Stomach (tissue), 19 donors: ENCODE measurements at places on chromosomes 16 and 17. TPM values are rescaled to one million over a fixed set of nuclear protein-coding genes. Genes with fewer than 3 reads are reported as not detected.

Gene CCL23
- 4.8 TPM for polyA plus RNA-seq

Gene PGAP3
- 9.1 TPM for polyA plus RNA-seq

Gene TBC1D3
- polyA plus RNA-seq, result not detected

Gene CNTNAP4
- not detected for polyA plus RNA-seq

Gene FAM83G
- polyA plus RNA-seq, result 16.4 TPM

Gene TAOK2
- polyA plus RNA-seq, result 14.5 TPM

Gene GCGR
- polyA plus RNA-seq, result 0.38 TPM

Gene ETV4
- 4.4 TPM for polyA plus RNA-seq

GRCh38 chr16:68083861-68084503 lies 1.2 kb upstream of the NFATC3 start:
- DNase-seq, result no peak

GRCh38 chr17:66865151-66865550 lies 30.2 kb downstream of the CACNG5 start:
- no peak for DNase-seq

DNA sequence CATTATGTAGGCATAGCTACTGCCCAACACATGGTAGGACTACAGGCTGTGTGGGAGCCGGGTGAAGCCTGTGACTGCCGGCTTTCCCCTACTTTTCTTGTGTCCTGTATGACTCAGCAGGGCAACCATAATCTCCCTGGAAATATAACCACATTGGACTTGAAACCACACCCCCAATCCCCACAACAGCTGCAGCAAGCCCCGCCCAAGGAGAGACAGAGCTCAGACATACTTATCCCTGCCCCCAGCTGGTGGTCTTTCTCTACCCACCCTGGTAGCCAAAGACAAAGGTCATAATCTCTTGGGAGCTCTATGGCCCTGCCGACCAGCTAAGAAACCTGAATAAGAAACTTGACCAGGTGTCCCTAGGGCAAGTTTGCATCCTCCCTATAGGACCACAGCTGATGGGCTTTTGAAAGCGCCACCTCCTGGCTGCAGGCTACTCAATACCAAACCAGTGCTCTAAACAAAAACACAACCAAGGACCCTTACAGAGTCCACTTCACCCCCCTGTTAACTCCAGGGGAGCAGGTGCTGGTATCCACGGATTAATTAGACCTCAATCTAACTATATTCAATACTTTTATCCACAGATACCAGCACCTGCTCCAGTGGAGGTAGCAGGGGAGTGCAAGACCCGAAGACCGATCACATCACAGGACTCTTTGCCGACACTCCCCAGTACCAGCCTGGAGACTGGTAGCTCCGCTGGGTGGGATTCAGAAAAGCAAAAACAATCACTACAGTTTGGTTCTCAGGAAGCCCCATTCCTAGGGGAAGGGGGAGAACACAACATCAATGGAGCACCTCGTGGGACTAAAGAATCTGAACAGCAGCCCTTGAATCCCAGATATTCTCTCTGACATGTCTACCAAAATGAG lies 91.2 kb downstream of the IRX5 start:
- peak; percentile 12 for DNase-seq

GRCh38 chr17:46851029-46851741 lies at the start of gene WNT9B:
Gene WNT9B, plus strand, starts transcription at chr17:46851583. Its CDS starts 56 bp downstream, at chr17:46851639.
- DNase-seq, result peak; percentile 84

GRCh38 chr16:17205279-17206211 lies 265.2 kb downstream of the XYLT1 start:
- peak; percentile 89 for DNase-seq

GRCh38 chr16:87333101-87333500 lies 15.9 kb upstream of the C16orf95 start:
- DNase-seq, result no peak

- peak; percentile 27 for DNase-seq
Observed at GRCh38 chr16:47848421-47849109, 307.2 kb downstream of the ABCC12 start.

GRCh38 chr17:43418441-43419374 lies 19.9 kb downstream of the ARL4D start:
- DNase-seq, result peak; percentile 65

DNA sequence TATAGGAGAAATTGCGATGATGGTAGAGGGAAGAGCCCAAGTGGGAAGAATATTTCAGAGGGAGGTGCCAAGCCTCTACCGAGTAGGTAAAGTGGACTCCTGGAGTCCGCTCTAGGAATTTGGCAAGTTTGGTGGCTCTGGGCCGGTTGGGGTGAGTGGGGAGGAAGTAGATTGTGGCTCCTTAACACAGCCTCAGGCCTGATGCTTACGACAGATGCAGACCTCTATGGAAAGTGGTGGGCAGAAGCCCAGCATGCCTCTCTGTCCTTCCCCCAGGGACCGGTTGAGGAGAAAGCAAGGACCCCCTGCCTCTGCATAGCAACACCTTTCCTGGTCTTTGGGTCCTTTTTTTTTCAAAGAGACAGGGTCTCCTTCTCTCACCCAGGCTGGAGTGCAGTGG lies 55.9 kb upstream of the SIAH1 start:
- DNase-seq, result no peak

DNA sequence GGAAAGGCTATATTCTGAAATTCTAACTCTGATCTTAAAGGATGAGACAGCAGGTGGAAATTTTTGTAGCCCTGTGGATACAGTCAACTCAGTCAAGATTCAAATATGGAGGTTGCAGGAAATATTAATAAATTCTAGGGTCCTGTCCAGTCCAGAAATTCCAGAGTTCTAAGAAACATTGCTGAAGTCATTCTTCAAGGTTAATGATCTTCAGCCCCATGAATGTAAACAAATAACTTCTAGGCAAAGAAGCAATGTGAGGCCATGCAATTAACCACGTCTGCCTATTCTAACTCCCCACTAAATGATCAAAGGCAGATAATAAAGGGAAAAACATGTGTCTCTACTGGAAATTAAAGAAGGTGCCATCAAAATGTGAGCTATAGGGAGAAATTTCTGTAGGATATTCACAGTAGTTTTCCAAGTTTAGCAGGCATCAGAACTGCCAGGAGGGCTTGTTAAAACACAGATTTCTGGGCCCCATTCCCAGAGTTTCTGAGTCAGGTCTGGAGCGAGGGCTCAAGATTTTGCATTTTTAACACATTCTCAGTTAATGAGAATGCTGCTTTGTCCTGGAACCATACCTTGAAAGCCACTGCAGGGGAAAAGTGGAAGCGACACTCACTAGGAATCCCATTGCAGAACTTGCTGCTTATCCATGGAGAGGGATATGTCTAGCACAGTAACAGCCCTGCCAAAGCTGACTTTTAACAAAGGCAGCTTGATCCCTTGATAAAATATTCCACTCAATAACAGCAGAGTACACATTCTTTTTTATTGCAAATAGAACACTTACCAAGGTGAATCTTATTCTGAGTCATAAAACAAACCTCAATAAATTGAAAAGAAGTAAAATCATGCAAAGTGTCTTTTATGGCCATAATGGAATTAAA lies 61.8 kb downstream of the DNAH3 start:
- no peak for DNase-seq

GRCh38 chr17:82645516-82645915 lies 2.7 kb downstream of the WDR45B start:
- DNase-seq, result no peak

GRCh38 chr17:21286909-21287702 lies 2.6 kb downstream of the MAP2K3 start:
- peak; percentile 88 for DNase-seq

DNA sequence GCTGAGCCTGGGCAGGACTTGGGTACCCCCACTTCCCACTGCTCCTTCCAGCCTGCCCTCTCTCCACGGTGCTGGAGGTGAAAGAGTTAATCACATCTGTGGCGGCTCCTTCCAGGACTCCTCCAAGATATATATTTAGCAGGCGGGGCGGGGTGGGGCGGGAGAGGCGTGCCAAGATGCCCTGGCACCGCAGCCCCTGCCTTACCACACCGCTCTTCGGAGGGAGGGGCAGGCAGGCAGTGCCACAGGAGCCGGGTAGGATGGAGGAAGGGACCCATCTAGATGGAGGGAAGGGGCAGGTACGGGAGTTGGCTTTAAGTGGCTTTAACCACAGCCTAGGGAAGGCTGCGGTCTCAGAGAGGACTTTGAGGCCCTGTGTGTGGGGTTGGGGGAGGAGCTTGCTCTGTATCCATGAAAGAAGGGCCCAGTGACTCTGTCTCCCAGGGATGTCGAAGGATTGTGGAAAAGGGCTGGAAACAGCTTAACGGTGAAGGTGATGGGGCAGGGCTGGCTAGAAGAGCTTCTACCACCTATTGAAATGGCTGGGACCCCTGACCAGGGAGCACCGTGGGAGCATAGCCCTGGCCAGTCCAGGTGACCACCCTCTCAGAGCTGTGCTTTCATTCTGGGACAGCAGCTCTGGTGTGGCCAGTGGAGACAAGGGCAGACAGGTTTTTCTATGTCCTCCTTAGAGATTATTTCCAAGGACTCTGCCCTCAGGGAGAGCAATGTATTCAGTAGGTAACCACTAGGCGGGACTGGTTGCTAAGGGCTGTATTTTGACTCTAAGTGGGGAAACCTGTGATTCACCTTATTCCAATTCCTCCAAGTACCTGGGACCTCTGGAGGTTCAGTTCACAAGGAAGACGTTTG lies 13.0 kb downstream of the GPR142 start:
- peak; percentile 85 for DNase-seq

GRCh38 chr17:13671771-13672170 lies 70.0 kb upstream of the HS3ST3A1 start:
- no peak for DNase-seq

DNA sequence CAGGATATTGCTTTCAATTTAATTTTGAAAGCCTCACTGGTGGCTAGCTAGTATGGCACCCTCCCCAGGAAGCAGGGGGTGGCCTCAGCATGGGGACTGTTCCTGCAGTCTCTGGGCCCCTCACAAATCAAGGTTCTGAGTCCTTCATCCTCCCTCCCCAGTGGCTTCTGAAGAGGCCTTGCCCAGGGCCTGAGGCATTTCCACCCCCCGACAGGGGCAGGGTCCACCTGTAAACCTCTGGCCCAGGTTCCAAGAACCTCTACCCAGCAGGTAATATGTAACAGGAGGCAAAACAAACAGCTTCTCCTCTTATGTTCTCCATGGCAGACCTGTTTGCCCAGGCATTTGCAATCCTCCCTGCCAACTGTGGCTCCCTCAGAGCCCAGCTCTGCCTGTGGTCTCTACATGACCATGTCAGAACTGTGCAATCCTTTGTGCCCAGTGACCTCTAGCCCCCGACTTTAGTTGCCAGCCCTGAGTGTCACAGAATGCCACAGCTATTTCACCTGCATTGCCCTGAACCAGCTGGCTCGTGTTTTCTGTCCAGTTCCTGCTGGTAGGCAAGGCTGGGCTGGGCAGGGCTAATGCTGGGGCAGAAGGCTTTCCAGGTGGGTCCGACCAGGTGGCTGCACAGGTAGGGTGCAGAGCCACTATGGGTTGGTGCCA lies 14.3 kb downstream of the ACSF2 start:
- peak; percentile 87 for DNase-seq

DNA sequence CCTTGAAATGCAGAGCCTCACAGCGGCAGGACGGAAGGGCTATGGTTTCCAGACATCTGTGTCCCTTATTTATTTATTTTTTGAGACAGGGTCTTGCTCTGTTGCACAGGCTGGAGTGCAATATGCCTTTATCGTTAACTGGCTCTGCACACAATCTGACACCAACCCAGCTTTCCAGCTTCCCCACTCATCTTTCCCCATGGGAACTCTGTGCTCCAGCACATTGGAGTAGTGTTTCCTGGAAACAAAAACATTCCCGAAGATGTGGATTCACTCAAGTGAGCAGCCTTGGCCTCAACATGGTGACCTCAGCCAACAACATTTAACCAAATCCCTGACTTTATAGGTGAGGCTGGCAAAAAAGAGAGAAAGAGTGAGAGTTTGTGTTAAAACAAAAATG lies 307.1 kb downstream of the TMEM114 start:
- no peak for DNase-seq

GRCh38 chr17:27893841-27894503 lies 807 bp upstream of the LYRM9 start:
- no peak for DNase-seq

DNA sequence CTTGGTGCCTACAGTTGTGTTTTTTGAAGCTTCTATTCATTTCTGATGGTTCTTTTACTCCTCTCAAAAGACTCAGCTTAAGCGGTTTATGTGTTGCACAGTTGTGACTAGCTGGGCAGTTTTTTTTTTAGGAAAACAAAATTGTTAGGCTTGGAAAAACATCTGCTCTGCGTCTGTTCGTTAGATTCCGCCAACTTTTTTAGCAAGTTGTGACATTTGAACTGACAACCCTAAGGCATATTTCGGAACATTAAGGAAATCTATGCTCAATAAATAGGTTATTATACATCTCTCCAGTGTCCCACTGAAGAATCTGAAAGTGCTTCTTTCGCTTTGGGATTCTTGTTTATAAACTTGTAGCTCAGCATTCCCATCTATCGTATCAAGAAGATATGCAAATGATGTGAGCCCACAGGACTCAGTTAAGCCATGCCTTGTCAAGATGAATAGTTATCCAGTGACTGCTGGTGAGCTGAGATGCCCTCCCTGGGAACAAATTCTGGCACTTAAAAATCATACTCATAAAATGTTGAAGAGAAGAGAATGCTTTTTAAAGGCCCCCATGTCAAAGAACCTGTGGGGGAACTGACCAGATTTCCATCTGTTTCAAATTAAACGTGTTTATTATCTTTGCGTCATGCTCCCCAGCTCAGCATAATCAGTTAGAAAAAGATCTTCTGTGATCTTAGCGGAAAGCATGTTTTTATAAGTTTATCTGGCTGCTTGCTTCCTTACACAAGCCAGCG lies 109.0 kb upstream of the FAM20A start:
- DNase-seq, result no peak

GRCh38 chr16:3938471-3938842 lies 57.9 kb upstream of the CREBBP start:
- DNase-seq, result no peak

GRCh38 chr17:33205552-33205951 lies 87.5 kb downstream of the ASIC2 start:
- no peak for DNase-seq

- no peak for DNase-seq
Observed at GRCh38 chr17:57269598-57270255, 13.4 kb downstream of the MSI2 start.

DNA sequence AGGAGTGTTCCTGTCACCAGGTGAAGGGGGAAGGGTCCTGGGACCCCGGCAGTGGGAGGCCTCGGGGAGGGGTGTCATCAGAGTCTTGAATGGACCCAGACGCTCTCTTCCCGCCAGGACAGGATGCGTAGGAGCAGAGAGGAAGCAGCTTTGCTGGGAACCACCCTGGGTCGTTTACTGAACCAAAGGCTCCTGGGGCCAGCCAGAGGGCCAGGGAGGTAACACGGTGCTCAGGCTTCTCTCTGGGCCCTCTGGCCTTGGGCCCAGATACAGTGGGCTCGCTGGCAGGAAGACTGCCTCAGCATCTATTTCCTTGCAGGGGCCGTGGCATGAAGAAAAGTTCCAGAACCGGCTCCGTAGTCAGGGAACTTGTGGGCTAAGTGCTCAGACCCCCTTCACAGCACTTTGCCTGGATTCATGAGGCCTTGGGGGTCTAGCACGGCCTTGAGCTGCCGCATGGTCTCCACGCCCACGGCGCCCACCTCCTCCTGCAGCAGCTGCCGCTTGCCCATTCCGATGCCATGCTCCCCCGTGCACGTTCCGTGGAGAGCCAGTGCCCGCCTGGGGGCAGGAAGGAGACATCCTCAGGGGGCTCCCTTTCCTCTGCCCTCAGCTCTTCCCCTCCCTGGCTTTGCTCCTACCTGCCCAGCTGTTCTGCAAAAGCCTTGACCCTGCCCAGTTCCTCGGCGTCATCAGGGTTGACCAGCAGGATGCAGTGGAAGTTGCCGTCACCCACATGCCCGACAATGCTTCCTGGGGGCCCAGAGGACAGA lies 4.4 kb downstream of the LDHD start:
- DNase-seq, result peak; percentile 50

- DNase-seq, result no peak
Observed at GRCh38 chr17:72372185-72372584, 251.4 kb downstream of the SOX9 start.
